Mesendoderm (in vitro differentiated cells): ENCODE measurements at places on chromosomes 7 and 10.
A peak's percentile ranks its signal among the peaks of the same experiment; 100 is the strongest.

GRCh38 chr7:48962821-48963505 is 38.6 kb downstream of the CDC14C start:
- peak; percentile 28 for DNase-seq

DNA sequence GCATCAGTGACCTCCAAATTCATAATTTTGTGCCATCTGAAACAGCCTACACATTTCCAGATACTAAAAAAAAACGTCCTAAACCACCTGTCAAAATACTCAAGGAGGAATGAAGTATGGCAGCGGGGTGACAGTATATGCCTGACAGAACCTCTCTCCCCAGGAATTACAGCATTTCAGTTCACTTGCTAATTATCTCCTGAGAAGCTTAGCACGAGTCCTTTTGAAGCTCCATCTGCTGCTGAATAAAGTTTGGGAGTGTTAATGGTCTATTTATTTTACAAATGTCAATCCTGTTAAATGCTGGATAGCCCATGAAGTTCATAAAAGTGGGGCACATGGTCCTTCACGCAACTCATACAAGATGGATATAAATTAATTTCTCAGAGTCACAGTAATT is 29.4 kb upstream of the ANLN start:
- DNase-seq: peak; percentile 26

DNA sequence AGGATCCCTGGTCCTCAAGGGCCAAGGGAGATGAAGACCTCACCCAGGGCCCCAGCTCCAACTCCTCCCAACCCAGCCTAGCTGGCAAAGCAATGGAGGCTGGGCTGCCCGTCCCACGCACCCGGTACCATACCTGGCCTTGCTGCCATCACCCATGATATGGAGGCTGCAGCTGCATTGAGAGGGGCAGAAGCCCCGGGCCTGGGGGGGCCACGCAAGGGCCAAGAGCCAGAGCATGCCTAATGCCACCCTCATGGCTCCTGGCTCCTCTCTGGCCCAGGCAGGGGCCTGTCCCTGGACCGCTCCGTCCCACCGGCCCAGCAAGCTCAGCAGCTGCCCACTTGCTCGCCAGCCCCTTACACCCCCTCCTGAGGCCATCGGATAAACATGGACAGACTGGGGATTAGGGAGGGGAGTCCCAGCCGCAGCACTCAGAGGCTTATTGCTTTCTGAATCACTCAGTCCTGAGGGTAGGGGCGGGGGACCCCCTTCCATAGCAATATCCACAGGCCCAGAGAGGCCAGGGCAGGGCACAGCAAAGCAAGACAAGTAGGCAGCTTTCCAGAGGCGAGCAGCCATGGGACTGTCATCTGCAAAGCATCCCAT is at the start of gene LRIT1:
TSS of gene LRIT1 (minus strand) at position 362 of the 606 bp plus-strand sequence. CDS start at position 255, 107 bp downstream.
- DNase-seq: no peak

GRCh38 chr7:133822001-133822641 is 305.0 kb upstream of the LRGUK start:
- DNase-seq: no peak

DNA sequence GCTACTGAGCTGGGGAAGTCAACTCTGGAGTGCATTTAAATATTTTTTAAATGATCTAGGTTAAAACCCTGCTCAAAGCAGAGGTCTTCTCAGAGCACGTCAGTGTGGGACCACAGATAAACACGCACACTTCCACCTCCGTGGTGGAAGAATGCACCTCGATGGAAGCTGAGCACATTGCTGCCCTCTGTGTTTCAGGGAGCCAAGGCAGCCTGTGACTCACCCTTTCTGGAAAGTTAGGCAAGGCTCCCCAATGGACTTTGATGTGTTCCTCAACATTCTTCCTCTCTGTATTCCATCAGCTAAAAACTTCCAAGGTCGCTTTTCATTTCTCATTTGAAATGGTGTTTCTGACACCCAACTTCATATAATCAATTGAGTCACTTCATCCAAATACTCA is 170.8 kb upstream of the KMT2E start:
- DNase-seq: no peak

- DNase-seq: no peak
Observed at GRCh38 chr10:33134011-33134751, 176.2 kb upstream of the ITGB1 start.

DNA sequence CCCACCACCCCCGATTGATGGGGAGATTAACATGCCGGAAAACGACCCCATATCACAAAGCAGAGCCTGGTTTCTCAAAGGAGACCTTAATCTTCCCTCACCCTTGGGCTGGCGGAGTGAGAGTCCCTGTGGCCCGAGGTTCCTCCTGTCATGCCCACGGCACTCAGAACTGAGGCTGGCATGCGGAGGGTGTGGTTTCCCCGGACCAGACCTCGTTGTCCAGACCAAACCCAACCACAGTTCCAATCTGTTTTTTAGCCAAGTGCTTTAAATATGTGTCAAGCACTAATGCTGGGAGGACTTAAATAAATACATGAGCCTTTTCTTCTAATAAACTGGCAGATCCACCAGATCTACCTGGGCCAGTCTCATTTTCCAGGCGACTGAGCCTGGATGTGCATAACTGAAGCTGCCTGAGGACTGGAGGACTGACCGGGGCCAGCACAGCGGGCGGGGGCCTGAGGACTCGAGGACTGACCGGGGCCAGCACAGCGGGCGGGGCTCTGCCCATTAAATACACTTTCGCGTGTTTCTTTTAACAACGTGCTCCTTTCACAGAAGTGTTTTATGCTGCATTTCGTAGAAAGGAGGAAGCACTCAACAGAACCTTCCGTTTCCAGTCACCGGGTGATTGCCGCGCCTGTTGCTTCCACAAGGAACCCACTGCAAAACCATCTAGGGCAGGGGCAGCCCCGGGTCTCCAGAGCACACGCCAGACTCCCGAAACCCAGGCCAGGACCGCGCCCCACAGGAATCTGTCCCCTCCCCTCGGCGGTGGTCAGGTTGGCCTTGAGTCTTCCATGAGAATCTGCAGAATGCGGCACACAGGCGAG is 334.6 kb downstream of the PTPRN2 start:
- DNase-seq: no peak

DNA sequence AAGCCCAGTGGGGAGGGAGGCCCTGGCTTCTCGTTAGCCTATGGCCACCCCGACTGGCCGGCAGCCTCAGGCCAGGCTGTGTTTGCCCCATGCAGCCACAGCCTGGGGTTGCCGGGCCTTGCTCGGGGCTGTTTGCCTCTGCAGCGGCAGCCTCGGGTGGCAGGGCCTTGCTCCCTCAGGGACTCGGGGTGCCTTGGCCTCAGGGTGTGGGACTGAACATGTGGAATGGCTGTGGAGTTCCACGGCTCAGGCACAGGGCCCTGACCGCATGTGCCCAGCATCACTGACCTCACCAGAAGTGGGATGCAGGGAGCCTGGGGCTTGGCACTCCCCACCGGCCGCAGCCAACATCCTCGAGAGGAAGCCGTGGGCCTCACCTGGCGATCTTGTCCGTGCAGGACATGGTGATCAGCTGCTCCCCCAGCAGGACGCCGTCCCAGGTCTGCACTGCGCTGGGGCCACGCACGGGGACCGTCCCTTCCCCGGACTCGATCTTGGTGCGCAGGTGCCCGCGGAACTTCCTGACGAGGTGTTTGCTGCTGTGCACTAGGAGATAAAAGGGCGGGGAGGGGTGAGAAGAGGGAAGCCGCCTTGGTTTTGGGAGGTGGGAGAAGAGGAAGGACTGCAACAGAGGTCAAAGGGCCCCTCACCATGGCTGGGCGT is 160.5 kb downstream of the WDR37 start:
- no peak for DNase-seq

GRCh38 chr10:76624470-76624869 is 1013.1 kb downstream of the KCNMA1 start:
- DNase-seq: no peak

DNA sequence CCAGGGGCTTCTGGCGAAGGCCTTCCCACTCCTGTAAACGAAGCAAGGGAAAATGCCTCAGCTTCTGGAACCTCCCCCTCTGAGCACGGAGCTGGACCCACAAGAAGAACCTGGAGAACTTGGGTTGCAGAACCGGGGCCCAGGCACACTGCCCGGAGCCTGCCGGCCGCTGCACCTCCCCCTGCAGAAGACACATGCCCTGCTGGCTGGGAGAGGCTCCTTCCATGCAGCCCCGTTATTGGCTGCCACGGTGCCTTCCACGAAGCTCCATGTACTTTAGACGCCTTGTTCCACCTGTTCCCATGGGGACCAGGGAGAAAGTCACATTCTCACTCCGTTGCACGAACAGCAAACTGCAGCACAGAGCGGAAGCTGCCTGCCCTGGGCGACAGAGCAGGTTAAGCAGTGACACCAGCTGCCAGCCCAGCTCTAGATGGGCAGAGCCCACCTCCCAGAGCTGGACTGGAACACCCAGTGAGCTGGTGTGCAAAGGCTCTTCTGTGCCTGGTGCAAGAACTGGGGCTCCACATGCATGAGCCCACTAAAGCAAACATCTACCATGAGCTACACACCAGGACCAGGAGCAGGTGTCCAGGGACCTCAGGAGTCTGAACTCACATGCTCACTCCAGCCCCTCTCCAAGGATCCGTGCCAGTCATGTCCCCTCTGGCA is 70.1 kb downstream of the TNS3 start:
- no peak for DNase-seq

DNA sequence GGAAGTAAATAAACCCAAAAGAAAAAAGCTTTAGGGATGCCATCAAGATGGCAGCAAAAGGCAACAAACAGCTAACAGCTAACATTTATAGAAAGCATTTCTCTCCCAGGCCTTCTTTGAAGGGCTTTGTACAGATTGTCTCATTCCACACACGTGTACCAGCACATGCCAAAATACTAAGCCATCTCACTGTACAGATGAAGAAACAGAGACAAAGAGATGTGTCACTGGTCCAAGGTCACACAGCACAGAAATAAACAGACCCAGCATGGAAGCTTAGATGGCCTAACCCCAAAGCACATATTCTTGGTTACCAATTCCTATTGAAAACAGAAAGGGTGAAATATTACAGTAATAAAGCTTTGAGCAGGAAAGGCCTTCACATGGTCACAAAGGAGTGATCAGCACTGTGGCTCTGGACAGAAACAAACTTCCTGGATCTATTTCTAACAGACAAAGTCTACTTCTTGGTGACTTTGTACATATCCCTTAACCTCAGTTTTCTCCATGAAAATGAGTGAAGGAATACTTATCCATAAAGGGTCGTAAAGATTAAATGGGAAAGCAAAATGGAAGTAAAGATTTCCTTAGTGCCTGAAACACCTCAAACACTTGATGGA is 346.0 kb downstream of the ELMO1 start:
- DNase-seq: no peak

DNA sequence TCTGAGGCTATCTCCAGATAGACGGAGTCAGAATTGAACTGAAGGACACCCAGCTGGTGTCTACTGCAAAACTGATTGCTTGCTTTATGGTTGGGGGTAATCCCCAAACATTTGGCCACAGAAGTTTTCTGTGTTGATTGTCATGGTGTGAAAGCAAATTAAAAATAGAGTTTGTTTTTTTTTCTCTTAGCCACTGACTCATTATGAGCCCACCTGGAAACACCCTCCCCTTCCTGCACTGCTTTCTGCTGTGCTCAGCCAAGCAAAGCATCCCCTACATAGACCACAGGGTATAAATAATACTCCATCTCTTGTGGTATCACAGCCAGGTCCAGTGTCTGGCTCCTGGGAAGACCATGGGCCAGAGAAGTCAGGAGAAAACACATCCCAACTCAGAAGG is 6.5 kb upstream of the VWC2 start:
- DNase-seq: no peak

DNA sequence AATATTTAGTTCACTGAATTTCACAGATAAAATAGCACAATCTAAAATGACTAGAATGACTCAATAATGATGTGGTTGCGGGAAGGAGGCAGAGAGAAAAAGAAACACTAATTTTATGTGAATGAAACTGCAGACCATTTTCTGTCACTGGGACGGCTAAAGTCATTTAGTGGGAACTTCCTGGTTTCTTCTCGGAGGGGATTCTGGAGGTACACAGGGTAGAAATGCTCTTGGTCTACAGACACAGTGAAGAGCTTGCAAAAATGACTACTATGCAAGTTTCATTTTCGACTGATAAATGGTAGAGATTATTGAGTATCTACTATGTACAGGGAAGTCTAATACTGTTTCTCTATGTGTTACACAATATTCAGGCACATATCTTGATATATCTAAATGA is 63.5 kb upstream of the LRRN3 start:
- DNase-seq: no peak

- DNase-seq: no peak
Observed at GRCh38 chr7:102821994-102822747, 73.4 kb downstream of the FAM185A start.

DNA sequence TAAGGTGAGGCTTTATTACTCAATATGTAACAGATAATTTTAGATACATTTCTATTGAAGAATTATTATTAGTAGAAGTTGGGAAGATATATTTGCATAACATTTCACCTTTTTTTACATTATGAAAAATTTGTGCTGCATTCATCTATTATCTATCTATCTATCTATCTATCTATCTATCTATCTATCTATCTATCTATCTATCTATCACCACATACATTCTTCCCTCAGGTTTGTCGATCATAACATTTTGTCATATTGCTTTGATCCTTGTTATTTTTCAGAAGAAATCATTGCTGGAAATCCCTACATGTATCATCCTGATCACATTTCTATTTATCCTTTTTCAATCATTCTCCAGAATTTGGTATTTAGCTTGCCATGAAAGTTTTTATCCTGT is 49.3 kb upstream of the CALCR start:
- no peak for DNase-seq

DNA sequence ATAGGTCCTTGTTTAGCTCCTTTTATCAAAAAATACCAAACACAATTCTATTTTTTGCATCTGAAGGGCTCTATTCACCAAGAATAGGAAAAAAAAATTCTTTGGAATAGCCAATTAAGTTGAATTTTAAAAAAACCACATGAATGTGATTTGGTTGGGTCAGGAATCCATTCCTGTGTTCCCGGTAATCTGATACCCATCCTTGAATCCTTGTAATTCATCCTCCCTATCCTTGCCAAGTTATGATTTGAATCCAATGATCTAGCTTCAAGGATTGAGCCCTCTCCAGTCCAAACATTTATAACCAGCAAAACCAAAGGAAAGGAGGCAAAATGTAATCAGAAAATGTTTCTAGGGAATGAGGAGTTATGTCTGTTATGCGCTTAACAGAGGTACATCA is 86.6 kb downstream of the CFAP58 start:
- DNase-seq: no peak

- no peak for DNase-seq
Observed at GRCh38 chr7:20591058-20591457, 24.4 kb upstream of the ABCB5 start.

- DNase-seq: peak; percentile 70
Observed at GRCh38 chr10:68327889-68328786, 3.7 kb upstream of the HNRNPH3 start.

GRCh38 chr10:76244061-76244686 is 812.8 kb downstream of the LRMDA start:
- no peak for DNase-seq
